Renal cortical epithelial cell (primary cell): ENCODE measurements at places on chromosomes 2 and 18. TPM values are rescaled to one million over a fixed set of nuclear protein-coding genes. Genes with fewer than 3 reads are reported as not detected.
A peak's percentile ranks its signal among the peaks of the same experiment; 100 is the strongest.

SP5 gene
- 0.10 and 0.69 TPM in 2 replicates for total RNA-seq

DNA sequence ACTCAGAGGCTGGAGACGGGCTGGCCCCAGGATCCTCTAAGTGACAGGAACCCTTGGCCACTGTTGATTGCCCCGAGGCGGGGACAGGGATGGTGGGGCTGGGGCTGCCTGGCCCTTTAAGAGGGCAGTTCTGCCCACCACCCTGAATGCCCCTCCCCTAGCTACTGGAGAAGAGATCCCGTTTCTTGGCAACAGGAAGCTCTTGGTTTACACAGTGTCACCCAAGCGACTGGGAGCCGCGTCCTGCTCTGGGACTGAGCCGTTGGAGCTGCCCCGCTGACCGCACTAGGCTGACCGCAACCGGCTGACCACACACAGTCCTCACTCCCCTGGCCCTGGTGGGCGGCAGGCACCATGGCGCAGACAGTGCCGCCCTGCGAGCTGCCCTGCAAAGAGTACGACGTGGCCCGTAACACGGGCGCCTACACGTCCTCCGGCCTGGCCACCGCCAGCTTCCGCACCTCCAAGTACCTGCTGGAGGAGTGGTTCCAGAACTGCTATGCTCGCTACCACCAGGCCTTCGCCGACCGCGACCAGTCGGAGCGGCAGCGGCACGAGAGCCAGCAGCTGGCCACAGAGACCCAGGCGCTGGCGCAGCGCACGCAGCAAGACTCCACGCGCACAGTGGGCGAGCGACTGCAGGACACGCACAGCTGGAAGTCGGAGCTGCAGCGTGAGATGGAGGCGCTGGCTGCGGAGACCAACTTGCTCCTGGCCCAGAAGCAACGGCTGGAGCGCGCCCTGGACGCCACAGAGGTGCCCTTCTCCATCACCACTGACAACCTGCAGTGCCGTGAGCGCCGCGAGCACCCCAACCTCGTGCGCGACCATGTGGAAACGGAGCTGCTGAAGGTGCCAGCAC, at the start of gene TEKT4:
Gene TEKT4, plus strand, starts transcription at position 205 of the 862 bp plus-strand sequence. Its CDS starts 150 bp downstream, at position 355.
- DNase-seq = peak; percentile 51

AUP1 gene
- 54.7 and 83.7 TPM in 2 replicates for total RNA-seq

GRCh38 chr2:219168526-219168925, 1.3 kb downstream of the SLC23A3 start:
- DNase-seq = no peak

- DNase-seq = no peak
These were observed 159.7 kb upstream of the SKOR2 start for GRCh38 chr18:47411159-47411558.

DNA sequence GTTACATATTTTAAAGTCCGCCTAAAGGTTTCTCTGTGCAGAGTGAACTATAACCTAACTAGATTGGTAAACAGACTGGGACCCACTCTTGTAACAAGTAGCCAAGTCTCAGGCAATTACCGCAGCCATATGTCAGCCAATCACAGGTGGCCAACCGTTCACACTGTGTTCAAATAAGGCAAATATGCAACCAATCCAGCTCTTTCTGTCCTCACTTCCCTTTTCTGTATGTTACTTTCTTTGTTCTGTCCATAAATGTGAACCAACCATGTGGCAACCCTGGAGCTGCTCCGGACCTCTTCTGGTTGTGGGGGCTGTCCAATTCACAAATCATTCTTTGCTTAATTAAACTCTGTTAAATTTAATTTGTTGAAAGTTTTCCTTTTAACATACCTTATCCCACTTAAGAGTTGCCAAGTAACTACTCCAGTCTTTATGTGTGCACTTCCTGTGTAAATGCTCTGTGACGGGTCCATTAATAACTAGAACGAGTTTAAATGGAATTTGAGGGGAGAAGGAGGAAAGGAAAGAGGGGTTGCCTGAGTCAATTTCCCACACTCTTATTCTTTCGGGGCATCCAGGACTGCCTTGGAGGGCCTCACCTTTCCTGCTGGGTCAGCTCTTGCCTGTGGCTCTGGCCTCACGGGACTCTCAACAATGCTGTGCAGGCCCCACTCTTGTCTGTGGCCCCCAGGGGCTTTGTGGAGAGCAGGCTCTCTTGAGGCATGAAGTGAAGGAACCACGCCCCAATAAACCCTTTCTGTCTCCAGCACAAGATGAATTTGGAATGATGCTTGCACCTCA, 6.6 kb upstream of the RPL37A start:
- DNase-seq = no peak

DNA sequence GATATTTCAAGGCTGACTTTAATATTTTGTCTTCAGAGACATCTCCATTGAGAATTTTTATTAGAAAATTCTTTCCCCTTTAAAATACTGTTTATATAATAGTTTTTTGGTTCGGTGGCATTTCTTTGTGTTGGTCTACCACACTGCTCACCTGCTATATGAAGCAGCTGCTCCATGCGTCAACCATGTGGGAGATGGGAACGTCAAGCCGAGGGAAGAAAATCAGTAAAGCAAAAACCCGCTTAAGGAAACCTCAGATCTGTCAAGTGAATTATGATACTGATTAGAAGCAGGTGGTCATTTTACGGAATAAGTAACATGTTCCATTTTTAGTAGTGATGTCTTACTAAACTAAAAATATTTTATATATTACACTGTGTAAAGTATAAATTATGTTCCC, 5.6 kb upstream of the TMEM17 start:
- DNase-seq = no peak

DNA sequence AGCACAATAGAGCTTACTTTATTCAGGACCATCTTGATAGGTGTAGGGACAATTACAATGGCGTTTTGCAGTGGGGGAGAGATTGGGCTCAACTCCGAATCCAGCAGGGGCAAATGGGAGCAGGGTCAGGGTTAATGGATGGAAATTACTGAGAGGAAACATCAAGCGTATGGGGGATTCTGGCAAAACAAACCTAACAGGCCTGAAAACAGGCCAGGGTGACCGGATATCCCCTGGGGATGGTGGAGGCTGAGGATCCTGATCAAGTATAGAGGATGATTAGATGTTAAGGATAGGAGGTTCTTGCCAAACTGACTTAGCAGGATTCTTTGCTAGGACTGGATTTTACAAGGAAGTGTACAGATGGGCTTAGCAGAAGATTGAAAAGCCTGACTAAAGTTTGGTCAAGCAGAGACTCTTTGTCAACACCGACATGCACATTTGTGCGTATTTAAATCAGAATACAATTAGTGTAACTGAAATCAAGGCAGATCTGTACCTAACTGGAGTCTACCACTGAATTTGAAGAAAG, 54.5 kb upstream of the GPR45 start:
- no peak for DNase-seq

- DNase-seq = peak; percentile 65
These were observed at the start of gene KYNU for GRCh38 chr2:142877216-142877838. Gene KYNU (plus strand): TSS chr2:142877664. CDS start chr2:142885368, 7,704 bp downstream.

- DNase-seq = no peak
These were observed 29.2 kb downstream of the MYO7B start for GRCh38 chr2:127564429-127565260.

ZEB2 gene
- 9.7 and 23.8 TPM in 2 replicates for total RNA-seq

DNA sequence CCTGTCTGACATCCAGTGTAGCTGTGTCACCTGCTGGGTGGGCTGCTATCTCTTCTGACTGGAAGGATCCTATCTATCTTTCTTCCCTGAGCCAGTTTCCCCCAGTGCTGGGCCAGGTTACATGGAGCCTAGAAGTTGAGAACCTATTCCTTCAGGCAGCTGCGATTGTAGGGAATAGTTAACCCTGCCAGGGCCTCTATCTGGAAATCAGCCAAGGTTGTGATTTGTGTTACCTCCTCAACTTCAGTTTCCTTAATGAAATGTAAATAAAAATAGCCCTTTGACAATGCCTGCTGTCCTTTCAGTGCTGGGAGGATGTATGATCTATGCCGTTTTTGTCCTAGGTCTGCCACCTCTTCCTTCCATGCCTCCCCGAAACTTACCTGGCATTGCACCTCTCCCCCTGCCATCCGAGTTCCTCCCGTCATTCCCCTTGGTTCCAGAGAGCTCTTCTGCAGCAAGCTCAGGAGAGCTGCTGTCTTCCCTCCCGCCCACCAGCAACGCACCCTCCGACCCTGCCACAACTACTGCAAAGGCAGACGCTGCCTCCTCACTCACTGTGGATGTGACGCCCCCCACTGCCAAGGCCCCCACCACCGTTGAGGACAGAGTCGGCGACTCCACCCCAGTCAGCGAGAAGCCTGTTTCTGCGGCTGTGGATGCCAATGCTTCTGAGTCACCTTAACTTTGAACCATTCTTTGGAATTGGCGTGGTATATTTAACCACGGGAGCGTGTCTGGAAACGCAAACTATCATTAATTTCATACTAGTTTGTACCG, 36.6 kb downstream of the GORASP2 start:
- peak; percentile 14 for DNase-seq

PID1 gene
- total RNA-seq = 1.0 and 1.5 TPM in 2 replicates

GKN1 gene
- total RNA-seq = not detected in 2 replicates

- DNase-seq = no peak
These were observed 9.0 kb upstream of the YWHAQ start for GRCh38 chr2:9639740-9640343.

DNA sequence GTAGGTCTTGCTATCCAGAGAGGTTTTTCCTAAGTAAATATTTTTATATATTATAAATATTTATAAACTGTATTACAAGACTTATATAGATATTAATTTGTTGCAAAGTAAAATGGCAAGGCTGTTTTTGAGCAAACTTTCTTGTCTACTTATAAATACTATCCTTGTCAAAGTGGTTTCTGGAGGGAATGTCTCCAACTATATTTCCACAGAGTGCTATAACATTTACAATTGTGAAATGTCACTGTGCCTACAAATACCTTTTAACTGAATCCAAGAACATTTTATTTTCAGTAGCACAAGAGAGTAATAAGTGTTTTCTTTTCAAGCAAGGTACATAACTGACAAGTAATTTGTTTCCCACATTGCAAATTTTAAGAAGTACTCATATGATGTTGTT, 256.8 kb downstream of the ZNF385B start:
- no peak for DNase-seq

MC2R gene
- total RNA-seq = not detected in 2 replicates

DNA sequence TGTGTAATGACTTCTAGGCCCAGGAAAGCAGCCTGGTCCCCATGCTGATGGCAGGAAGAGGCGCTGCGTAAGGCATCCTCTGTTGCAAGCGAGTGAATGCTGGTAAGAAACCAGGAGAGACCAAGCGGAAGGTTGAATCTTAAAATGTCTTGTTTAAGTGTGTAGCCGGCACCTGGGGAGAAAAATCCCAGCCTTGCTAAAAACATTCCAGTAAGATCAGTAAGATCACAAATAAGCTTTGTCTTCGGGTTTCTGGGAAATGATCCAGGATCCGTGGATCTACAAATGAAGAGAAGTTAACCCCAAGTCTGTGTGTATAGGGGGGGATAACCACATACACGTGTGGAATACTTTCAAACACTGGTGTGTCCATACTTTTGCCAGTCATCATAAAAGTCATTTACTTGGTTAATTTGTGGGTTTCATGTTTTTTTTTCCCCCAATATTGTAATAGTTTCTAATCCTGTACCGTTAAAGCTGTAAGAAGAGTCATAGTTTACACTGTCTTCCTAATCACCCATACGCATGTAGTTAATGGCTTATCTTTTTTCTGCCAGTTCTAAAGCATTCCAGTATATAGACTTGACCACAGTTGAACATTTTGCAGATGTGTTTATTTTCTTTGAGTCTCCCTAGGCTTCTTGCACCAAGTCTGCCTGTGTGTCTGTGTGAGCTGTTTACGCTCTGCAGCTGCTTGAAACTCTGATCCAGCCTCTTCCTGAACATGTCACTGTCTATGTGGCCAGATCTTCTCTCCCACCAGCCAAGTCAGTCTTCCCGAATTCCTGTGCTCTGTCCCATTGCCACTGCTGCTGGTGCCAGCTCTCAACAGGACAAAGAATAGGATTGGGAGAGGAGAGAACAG, 135.9 kb upstream of the ARL4C start:
- no peak for DNase-seq

HOXD12 gene
- not detected in 2 replicates for total RNA-seq

DNA sequence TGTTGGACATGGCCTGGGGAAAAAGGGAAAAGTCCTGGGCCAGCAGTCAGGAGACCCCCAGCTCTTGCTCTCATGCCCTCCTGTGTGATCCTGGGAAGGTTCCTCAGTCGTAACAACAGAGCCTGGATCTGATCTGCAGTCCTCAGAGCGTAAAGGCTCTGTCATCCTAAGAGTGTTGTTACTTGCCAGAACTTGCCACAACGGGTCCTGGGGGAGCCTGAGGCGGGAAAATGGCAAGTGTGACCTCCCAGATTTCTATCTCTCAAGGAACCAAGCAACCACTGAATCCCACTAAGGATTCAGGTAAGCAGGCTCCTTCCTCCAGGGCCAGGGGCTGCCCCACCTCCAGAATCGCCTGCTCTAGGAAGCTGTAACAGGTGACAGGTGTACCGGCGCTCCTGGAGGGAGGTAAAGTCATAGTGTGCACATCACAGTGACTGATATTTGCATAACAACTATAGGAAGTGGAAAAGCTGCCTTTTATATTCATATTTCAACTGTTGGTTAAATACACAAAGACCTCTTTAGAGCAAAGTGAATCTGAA, 18.4 kb downstream of the HS1BP3 start:
- DNase-seq = no peak

LRP1B gene
- total RNA-seq = 0.17 and 4.3 TPM in 2 replicates

DNA sequence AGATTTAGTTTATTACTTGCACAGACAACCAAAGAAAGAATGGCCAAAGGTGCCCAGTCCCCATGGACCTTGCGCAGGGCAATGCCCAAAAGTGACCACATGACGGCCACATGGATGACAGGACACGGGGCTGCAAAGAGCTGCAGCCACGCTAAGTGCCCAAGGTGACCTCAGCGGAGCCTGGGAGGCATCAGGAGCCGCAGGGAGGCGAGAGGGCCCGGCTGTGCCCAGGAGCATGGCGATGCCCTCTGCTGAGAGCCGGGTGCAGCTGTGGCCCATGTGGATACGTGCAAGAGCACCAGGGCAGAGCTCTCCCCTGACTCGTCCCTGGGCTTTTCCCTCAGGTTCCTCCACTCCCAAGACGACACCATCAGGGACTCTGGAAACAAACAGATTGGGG, 14.7 kb downstream of the HES6 start:
- DNase-seq = no peak

GRCh38 chr18:48943333-48943732, 7.4 kb downstream of the SMAD7 start:
- DNase-seq = no peak
